ENCODE measurements at places on chromosomes 6 and 20.

- DNase-seq: no peak
These were observed 12.1 kb downstream of the PHACTR2 start for GRCh38 chr6:143689852-143690251.

GRCh38 chr6:79640146-79641111, 9.3 kb downstream of the SH3BGRL2 start:
- no peak for DNase-seq

DNA sequence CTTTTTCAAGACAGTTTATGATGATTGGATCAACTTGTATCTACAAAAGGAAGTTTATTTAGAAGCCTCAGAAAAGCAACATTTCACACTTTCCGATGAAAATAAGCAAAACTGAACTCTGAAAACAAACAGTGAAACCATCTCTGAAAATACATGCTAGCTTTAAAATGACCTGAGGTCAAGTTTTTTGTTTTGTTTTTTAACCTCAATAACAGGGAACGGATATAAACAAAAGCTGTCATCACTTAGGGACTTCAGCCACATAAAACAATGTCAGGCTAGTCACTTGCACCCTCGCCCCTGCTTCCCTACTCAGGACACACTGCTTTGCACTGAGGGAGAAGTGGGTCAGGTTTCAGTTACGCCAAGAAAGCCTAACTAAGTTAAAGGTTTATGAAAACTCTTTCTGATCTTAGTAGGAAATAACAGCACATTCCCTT, 11.6 kb downstream of the BACH2 start:
- DNase-seq: no peak

GRCh38 chr20:44287272-44288097, 23.5 kb downstream of the FITM2 start:
- DNase-seq: no peak

DNA sequence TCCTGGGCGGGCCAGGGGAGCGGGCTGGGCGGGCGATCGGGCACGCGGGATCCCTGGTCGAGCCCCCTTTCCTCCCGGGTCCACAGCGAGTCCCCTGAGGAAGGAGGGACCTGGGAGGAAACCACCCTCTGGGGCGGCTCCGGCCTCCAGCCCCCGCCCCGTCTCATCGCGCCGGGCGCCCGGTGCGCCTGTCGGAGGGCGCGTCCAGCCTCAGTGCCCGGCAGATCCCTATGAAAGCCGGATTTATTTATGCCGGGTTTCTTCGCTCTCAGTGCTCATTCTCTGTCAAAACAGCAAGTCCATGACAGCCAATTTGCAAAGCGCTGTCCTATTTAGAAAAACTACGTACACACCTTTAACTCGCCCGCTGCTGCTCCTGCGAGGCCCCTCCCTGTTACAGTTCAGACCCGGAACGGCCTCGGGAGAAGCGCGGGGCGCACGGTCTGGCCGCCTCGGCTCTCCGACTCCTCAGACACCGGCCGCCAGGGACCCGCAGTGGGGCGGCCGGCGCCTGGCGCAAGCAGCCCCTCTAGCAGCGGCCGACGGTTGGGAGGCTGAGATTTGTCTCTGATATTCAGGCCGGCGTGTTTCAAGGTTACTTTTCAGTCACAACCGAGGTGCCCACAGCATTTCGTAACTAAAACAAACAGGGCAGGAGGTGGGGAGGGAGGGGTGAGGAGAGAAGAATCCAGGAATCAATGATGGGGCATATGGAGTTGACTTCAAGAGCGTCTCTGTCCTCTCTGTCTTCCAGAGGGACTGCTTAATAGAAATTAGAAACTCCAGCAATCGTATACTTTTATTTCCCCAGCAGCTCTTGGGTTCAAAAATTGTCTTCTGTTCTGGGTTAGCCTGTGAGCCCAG, 782 bp upstream of the FOXA2 start:
- DNase-seq: no peak

DNA sequence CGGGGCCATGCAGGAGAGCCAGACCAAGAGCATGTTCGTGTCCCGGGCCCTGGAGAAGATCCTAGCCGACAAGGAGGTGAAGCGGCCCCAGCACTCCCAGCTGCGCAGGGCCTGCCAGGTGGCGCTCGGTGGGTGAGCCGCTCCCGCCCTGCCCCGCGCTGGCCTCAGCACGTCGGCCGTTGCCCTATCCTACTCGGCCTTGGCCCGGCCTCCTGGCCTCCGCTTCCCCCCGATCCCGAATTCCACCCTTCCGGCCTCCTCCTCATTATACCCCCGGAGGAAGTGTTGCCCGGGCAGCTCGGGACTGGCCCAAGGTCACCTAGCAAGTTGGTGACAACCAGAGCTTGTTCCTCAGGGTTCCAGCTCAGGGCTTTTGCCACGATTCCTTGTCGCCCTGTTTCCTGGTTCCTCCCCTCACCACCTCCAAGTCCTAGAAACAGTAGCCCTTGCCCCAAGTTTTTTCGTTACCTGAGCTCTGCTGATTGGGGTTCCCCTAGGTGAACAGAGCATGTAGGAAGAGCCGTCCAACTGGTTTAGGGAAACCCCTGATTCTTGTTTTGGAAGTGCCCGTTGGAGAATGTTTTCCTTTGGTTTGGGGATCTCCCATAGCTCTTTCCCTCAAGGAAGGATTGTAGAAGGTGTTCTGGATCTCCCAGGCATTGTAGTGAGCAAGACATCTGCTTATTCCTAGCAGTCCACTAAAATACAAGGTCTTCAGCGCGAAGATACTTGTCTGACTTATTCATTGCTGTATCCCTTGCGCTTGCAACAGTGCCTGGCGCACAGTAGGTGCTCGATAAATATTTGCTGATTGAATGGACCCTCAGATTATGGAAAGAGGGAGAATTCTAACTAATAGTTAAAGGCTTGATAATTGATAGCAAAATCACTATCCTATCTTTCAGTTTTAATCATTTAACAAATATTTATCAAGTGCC, 641 bp downstream of the ARFGEF2 start:
- DNase-seq: peak; percentile 91

DNA sequence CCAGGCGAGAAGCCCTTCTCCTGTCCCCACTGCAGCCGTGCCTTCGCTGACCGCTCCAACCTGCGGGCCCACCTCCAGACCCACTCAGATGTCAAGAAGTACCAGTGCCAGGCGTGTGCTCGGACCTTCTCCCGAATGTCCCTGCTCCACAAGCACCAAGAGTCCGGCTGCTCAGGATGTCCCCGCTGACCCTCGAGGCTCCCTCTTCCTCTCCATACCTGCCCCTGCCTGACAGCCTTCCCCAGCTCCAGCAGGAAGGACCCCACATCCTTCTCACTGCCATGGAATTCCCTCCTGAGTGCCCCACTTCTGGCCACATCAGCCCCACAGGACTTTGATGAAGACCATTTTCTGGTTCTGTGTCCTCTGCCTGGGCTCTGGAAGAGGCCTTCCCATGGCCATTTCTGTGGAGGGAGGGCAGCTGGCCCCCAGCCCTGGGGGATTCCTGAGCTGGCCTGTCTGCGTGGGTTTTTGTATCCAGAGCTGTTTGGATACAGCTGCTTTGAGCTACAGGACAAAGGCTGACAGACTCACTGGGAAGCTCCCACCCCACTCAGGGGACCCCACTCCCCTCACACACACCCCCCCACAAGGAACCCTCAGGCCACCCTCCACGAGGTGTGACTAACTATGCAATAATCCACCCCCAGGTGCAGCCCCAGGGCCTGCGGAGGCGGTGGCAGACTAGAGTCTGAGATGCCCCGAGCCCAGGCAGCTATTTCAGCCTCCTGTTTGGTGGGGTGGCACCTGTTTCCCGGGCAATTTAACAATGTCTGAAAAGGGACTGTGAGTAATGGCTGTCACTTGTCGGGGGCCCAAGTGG, 5.3 kb downstream of the SNAI1 start:
- no peak for DNase-seq

DNA sequence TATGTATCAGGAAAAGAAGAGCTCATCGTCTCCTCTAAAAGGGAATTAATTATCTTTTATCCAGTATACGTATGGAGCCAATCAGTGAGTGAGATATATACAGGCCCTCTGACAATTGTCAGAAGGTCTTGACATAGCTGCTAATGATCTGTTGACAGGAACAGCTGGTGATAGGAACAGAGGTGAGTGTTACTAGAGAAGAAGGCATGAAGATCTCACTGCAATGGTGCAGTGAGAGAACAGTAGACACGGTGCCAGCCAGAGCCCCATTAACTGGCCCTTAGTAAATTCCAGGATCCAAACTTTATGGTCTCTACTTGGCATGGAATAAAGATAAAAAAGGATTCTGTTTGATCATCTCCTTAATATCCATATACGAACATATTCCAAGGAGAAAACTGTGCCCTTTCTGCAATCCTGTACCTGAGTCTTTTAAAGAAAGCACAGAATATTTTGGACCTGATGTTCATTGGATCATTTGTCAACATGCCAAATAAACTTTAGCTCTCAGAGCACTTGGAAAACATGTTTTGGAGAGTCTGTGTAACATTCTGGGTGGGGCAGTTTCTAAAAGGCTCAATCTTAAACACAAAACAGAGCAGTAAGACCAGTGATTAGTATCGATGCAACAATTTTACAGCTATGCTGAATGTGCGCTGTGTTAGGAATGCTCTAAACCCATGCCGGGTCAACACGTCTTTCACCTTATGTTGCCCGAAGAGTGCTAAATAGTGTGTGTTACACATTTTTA, 135.8 kb upstream of the CITED2 start:
- no peak for DNase-seq

GRCh38 chr20:5670036-5670536, 80.1 kb upstream of the SHLD1 start:
- no peak for DNase-seq

GRCh38 chr20:45257161-45257560, 2.8 kb upstream of the SLPI start:
- no peak for DNase-seq

DNA sequence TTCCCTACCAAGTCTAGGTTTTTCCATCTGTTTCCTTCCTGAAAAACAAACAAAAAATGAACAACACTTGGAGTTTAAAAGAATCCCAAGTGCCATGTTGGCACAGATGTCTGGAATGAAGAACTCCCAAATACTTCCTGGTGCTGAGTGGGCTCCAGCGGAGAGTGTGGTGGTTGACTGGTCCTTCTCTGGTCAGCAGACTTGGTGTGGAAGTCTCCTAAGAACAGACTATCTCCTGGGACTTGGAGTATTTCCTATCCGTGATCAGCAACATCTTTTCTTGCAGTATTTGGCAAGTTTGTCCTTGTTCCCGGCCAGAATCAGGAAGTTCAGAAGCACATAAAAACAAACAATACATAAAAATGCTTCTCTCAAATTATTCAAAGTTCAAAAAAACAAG, 154.1 kb downstream of the MTFR2 start:
- DNase-seq: no peak

DNA sequence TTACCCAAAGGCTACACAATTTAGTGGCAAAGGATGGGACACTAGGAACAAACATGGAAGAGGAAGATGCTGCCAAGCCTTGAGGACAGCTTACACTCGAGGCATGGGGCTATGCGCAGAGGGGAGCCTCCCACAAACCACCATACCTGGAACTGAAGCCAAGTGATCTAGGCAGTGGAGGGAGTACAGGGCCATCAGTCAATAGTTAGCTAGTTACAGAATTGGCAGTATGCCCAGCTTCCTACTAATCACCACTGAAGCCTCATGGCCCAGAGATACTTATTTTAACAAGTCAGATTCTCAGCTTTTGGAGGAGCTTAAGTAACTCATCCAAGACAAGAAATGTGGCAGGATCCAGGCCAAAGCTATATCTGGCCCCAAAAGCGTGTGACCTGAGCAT, 226.6 kb upstream of the MOCS1 start:
- no peak for DNase-seq

GRCh38 chr6:152094992-152095592, 287.6 kb downstream of the ESR1 start:
- no peak for DNase-seq

DNA sequence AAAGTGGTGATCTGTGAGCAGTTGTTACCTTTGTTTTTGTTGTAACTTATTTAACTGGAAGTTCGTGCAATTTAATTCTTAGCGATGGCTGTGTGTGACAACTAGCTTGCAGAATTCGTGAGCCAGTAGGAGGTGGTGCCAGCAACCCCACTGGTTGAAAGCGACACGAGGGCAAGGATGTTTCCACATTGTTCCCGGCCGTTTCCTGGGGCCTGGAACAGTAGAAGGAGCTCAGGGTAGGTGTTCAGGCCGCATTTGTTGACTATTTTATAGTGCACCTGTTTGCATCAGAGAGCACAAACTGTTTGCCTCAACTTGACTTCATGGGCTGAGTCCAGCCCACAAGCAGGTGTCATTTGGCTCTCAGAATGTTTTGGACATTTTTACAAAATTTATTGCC, 112.1 kb upstream of the PTPN1 start:
- DNase-seq: no peak

- DNase-seq: no peak
These were observed 33.4 kb downstream of the KCNS1 start for GRCh38 chr20:45067558-45067957.

DNA sequence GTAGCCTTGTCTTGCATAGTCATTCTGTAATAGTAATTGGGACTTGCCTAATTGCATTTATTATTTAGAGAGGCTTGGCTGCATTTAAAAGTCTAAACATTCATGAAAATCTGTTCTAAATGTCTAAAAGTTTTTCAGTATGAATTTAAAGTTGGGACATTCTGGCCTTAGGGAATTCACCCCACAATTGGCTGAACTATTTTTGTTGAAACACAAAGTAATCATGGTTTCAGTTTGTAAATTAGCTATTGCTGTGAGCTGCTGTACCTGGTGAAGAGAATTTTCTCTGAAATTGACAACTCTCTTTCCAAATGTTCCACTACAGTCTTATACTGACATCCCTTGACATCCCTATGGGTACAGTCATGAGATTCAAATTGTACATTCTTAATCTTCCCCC, 253.0 kb downstream of the FARS2 start:
- DNase-seq: no peak

GRCh38 chr6:150492507-150492906, 107.2 kb upstream of the PLEKHG1 start:
- no peak for DNase-seq

DNA sequence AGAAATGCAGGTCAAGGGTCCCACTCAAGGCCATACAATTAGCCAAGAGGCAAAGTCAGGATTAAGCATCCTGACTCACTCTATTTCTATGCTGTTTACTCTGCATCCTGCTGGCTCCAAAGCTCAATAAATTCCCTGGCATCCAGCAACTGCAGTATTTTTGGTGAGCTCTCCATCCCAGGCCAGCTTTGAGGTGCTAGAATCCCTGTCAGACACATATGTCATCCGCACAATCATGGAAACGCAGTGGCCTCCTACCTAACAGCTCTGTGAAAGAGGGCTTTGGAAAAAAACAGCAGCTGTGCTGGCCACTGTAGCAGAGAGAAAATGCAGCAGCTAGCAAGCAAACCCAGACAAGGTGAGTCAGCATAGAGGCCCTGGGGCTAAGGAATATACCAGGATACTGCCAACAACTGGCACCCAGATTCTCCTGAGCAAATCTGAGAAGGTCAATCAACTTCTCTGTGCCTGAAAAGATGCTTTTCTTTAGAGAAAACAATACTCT, 58.4 kb downstream of the ANKEF1 start:
- DNase-seq: no peak
